ENCODE measurements at places on chromosomes 2 and 18.
A peak's percentile ranks its signal among the peaks of the same experiment; 100 is the strongest.

- no peak for DNase-seq
These were observed 47.3 kb downstream of the RFTN2 start for GRCh38 chr2:197628043-197628500.

- no peak for DNase-seq
These were observed 351.4 kb upstream of the CWC22 start for GRCh38 chr2:180358458-180358857.

DNA sequence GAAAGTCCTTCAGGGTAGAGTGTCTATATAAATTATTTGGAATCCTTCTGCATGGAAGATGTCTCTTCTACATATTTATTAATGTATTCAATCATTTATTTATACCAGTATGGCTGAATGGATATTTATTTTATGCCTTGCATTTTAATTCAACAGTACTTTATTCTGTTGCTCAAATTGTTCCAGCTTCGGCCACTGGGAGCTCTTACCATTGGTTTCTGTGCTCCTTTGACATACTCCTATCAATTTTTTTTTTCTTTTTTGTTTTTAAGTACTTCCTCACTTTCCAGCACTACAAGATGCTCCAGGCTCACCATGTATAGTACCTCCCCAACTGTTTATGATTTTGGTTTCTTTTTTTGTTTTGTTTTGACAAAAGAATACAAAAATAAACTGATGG, 39.4 kb upstream of the WIPF1 start:
- DNase-seq = no peak

- DNase-seq = peak; percentile 21
These were observed 856.4 kb downstream of the RNF144A start for GRCh38 chr2:7773362-7774360.

DNA sequence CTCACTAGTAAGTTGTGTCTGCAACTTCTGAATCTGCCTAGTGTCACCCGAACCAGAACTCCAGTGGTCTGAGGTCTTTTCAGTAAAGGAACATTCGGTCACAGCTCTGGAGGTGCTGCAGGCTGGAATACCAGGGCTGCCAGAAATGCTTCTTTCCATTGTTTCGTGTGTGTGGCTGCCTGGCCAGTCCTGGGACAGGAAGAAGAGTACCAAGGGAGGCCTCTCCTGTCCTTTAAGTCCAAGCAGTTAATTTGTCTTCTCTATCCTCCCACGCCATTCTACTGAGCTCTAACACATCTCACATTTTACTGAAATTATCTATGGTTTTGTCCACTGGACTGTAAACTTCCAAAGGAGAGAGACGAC, 196.0 kb downstream of the LNPK start:
- DNase-seq = no peak

DNA sequence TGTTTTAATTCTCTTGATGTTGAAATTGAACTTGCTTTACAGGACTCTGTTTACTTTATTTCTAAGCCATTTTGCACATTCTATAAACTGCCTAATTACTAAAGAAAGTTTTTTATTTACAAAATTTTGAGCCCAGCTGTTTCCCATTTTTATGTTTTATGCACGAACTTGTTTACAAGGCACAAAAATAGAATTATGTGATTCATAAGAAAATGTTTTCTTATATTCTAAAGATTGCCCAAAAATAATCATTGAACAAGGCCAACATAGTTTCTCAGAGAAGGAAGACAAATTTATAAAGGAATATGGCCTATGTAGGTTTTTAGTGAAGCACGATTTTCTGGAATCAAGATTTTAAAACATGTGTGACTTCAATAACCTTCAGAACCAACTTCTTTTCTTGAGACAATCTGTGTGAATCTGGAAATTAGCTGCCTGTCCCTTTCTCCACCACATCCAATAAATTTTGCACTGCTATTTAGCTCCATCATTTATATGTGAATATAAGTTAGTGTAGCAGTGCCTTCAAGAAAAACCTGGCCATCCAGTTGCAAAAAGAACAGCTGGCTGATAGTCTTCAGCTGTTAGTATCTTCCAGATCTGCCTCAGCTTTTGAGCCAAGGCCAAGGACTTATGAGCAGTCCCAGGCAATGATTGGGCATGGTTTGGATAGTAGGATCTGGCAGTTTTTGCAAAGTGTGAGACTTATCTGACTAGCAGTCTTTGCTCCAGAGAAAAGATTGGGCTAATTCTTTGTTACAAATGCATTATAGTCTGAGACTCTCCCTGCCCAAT, 253.2 kb upstream of the COL3A1 start:
- DNase-seq = no peak

GRCh38 chr2:135786823-135787222, 45.2 kb downstream of the UBXN4 start:
- no peak for DNase-seq

- DNase-seq = no peak
These were observed 4.9 kb downstream of the VIT start for GRCh38 chr2:36701391-36701795.

- no peak for DNase-seq
These were observed 116.0 kb downstream of the LTBP1 start for GRCh38 chr2:33062665-33063250.

DNA sequence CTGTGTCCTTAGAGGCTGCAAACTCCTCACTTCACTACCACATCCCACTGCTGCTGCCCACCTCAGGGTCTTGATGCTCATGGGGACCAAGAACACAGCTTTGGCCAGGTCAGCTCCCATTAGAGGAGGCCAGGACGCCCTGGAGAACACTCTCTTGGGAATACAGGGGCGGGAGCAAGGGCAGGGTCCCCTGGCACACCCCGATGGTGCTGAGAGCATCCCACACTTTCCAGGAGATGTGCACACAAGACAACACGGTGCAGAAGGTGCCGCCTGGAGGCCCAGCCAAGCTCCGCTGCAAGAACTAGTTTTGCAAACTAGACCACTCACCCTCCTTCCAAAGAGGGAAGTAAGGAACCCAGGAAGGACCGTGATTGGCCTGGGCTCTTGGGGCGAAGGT, 304.4 kb upstream of the SALL3 start:
- DNase-seq = no peak

- DNase-seq = no peak
These were observed 47.8 kb downstream of the CAPN13 start for GRCh38 chr2:30759481-30759880.

DNA sequence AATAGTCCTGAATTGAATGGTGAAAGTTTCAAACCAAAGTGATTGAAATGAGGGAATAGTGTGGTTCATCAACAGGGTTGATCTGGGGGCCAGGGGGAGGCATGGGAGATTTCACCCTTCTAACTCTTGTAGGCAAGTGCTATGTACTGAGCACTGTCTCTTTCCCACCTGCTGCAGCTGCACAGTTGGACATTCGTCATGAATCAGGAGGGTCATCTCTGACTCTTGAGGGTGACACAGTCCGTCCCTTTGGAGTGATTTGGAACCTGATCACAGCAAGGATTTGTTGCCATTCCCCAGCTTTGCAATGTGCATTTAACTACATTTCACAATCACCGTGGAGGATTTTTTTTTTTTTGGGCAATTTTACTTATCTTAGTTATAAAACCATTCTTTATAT, 224.6 kb downstream of the PHLPP1 start:
- DNase-seq = no peak

- DNase-seq = no peak
These were observed 145.1 kb upstream of the SLC1A4 start for GRCh38 chr2:64844087-64844486.

DNA sequence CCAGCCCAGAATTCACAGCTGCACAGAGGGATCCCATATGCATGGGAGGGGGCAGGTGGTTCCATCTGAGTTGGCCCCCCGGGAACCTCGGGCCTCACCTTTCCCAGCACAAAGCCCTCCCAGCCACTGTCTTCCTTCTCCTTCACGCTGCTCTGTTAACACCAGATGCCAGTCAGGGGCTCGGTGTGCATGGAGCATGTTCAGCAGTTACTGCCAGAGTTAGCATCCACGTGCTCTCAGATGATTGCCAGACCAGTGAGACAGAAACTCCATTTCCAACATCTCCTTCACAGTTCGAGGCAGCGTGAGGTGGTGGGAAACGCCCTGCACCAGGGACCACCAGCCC, 101.0 kb downstream of the PTGR3 start:
- no peak for DNase-seq

- no peak for DNase-seq
These were observed 11.5 kb upstream of the CYB5A start for GRCh38 chr18:74303306-74303705.

DNA sequence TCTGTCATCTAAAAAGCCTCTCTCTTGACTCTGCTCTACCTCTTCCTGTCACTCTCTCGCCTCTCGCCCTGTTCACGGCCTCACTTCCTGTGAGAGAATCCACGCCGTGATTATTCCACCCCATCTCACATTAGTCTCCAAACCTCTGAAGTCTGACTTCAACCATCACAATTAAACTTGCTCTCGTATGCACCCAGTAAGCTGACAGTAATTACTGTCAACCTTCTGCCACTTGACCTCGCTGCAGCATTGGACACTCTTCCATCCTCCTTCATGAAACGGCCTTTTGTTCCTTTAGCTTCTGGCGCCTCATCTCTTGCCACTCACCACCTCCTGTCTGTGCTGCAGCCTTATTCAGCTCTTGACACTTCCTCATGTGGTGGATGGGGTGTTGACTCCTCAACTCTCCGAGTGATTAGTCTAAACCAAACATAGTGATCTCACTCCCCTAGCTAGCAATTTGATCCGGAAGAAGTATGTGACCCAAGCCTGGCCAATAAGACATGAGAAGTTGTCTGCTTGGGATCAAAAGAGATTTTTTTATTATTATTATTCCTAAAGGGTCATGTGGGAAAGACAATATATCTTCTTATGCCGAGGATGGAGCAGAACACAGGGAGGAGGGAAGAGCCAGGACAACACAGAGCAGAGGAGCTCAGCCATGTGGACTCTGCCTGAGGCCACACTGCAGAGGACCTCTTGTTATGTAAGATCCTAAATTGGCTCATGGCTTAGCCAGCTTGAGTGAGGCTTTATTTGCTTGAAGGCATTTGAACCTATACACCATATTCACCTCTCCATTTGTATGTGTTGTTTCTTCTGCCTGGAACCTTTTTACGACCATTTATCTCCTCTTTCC, 38.4 kb upstream of the MYO1B start:
- peak; percentile 21 for DNase-seq

GRCh38 chr2:130882111-130882690, 45.5 kb downstream of the ARHGEF4 start:
- no peak for DNase-seq

- DNase-seq = no peak
These were observed 4.7 kb downstream of the HMSD start for GRCh38 chr18:63953811-63954210.

Measured in activated naive CD4-positive, alpha-beta T cell treated with Interleukin-2 at 50 U/mL for 16 hours (primary cell).